ENCODE measurements at places on chromosomes 6 and 20. TPM values are rescaled to one million over a fixed set of nuclear protein-coding genes. Genes with fewer than 3 reads are reported as not detected.

DNA sequence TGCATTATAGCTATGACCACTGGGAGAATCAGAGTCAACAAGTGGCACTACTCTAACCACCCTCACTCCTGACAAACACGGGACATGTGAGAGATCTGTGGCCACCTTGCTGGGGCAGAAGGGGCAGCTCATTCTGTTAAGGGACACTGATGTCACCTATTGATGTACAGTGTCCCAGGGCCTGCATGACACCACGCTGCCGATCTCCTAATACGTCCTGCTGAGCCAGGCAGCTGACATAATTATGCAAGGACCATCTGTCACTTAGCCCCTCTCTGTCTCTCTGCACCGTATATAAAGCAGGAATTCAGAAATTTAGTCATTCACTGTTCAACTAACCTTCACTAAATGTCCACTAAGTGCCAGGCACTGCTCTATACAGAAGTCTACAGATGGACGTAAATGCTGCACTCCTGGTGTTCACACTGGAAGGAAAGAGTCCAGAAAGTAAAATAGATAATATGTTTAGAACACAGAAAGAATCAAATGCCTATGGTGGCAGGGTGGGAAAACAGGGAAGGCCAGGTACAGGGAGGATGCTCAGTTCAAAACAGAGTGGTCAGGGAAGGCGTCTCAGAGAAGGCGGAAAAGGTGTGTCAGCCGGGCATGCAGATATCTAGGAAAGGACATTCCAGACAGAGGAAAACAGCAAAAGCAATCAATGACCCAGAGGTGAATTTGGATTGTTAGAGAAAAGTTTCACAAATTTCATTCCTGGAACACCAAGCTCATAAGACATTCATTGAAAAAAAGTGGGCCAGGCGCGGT lies 173.8 kb downstream of the ZNF217 start:
- DNase-seq: no peak

GRCh38 chr20:63345328-63346100 lies 15.6 kb downstream of the CHRNA4 start:
- DNase-seq: no peak

DNA sequence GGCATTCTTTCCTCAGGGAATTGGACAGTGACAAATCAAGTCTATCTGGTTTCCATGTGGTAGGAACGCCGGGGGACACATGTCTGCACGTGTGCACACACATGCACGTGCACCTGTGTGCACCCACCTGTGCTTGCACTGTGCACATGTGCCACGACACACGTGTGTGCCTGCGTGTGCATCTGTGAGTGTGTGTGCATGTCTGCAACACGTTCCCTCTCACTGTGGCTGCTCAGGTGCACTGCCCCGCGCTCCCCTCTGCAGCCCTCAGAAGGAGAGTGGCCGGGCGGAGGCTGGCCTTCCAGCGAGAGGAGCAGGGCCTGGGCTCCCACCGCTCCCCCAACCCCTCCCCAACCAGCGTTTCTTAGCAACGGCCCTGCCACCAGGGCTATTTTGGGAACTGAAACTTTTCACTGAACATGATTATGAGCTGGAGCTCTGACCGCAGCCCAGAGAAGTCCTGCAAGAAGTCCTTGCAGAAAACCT lies 147.8 kb downstream of the PHACTR3 start:
- DNase-seq: no peak

DNA sequence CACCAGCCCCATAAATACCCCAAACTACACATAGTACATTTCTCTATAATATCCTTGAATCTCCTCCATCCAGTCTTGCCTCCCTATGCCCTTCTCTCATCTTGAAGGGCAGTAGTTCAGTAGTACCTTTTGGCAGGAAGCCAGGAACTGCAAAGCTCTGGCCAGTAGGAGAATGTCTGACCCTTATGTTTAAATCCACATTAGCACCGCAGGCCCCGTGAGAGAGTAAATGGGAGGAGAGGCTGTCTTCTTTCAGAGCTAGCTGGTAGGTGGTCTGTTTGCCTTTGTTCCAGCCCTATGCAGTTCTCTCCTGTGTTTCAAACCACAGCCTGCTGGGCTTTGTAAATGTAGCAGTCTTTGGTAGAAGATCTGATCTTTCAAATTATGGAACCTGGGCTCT lies 690.7 kb downstream of the DOK5 start:
- no peak for DNase-seq

DNA sequence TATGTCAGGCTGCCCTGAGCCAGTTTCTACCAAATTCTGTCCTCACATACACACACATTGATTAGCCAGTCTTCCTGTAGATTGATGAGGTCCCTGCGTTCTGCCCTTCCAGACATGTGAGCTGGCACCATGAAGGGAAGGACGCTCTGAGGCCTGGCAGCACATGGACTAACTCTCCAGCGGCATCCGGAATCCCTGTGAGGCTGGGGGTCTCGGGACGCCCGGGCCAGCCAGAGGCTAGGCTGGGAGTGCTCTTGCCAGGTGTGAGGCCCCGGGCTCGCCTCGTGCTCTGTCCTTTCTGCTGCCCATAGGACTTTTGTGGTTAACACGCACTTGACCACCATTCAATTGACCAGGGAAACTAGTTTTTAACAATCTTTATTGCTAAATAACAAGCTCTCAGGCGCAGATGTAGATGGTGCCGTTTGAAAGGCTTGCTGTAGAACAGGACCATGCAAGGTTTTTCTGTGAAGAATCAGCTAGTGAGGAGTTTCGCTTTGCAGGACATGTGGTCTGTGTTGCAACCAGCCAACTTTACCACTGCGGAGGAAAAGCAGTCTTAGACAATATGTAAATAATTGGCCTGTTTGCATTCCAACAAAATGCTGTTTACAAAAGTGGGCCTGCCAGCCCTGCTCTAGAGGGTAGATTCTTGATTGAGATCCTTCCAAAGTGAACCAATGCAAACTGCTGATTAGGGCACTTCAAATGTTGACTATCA lies 29.3 kb downstream of the FOXF2 start:
- DNase-seq: no peak

DNA sequence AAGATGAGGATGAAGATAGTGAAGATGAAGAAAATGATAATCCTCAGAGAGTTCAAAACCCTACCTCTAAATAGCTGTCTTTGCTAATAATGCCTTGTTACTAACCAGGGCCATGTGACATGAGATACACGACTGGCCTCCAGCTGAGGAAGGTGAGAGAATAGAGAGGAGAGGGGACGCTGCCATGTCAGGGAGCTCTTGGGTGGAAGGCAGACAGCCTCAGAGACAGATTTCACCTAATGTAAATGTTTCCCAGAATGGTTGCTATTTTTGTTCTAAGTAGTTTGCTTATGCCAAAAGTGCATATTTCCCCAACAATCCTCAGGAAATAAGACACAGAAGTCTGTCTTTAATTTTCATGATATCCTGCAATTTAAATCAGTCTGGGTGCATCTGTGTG lies 138.4 kb downstream of the ELOVL4 start:
- no peak for DNase-seq

DNA sequence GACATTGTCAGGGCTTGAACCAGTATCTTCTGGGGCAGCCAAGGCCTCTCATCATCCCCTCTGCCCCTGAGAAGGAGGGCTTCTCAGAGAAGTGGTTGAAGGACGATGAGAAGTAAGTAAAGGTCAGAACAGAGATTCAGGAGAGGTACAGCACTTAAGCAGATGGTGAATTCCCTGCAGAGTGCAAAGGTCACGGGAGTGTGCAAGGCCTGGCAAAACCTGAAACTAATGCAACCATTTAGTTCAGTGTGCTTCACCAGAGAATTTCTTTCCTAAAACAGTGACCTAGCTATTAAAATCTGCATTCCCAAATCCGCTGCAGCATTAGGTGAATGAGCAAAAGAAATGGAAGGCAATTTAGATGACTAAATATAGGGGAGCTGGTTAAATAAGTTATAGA lies 58.4 kb downstream of the TRERF1 start:
- no peak for DNase-seq

- no peak for DNase-seq
Measured at GRCh38 chr6:130269969-130270635, 47.4 kb upstream of the SAMD3 start.

- DNase-seq: no peak
Measured at GRCh38 chr20:48155268-48155667, 370.0 kb upstream of the SULF2 start.

DNA sequence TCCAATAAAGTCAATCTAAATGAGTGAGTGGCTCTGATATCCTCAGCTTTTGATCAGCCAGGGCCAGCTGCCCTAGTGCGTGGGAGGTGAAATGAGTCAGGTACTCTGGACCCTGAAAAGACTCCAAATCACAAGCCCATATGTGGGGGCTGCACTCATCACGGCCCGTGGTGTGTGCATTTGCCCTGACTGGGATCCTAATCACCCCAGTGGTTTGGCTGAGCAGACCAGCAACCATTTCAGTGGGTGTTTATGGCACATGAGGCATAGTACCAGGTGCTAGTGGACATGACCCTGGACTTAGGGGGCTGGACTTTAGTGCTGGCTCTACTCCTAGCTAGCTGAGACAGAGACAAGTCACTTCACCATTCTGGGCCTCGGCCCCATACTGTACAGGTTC lies 39.4 kb downstream of the SCML4 start:
- DNase-seq: no peak

DNA sequence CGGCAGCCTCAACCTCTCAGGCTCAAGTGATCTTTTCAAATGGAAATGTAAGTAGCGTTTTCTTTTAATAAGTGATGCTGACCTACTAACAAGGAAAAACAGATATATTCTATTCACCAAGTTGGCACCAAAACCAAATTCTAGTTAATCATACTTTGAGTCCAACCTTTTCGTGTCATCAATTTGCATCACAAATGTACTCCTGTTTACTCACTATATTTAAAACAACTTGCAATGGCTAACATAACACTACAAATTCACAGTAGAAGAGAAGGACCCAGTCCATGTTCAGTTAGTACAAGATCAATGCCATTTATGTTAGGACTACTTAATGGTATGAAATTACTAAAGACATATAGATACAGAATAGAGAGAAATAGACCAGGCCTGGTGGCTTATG lies 50.0 kb downstream of the MDN1 start:
- no peak for DNase-seq

GRCh38 chr6:13487122-13488014 lies at the start of gene GFOD1:
Gene GFOD1 (minus strand): TSS chr6:13487600. CDS start chr6:13486890, 710 bp downstream.
- peak; percentile 94 for DNase-seq

DNA sequence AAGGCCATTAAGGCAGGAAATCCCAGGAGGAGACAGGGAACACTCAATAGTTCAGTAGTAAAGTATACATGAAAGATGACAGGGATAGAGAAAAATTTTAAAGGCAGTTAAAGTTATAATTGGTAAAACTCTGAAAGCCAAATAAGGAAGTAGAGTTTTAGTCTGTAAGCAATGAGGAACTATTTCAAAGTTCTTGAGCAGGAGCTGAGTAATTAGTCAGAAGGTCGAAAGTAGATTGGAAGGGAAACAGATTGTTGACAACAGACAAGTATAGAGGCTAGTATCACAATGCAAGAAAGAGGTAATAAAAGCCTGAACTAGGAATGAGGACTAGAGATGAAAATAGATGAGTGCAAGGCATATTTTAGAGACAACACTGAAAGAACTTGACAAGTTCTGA lies 150.3 kb downstream of the CDK19 start:
- DNase-seq: no peak

- no peak for DNase-seq
Measured at GRCh38 chr20:17688965-17689364, 6.9 kb upstream of the RRBP1 start.

- no peak for DNase-seq
Measured at GRCh38 chr6:7820288-7820835, 90.2 kb downstream of the TXNDC5 start.

DNA sequence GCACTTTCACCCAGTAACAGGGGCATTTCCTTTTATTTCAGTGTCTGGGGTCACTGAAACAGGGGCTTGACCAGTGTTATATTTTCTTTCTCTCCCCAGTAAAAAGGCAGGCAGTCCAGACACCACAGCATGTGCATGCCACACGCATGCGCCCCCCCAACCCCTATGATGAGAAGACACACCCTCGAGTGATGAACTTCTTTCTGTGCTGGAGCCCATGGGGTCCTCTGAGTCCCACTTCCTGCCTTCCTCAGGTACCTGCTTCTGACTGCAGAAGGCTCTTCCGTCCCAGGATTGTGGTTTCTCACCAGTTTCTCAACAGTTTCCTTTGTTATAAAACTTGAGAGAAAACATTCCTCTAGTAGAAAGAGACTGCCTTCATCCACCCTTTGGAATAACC lies 45.7 kb upstream of the TMEM181 start:
- DNase-seq: no peak

- DNase-seq: no peak
Measured at GRCh38 chr20:45288376-45288775, 18.3 kb upstream of the RBPJL start.

DNA sequence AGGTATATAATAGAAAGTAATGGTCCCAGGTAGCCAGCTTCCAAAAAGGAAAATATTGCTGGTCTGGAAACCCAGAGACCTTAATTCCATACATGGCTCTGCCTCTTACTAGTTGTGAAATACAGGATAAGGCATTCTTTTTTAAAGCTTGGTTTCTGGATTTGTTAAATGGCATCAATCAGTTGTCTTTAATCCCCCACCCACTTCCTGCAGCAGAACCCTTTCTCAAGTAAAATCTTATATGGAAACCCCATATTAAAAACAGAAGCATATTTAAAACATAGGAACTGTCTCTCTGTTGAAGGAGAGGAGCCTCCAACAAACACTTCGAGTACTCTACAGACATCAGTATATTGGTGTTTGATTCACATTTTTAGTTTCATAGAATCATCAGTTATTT lies 6.2 kb upstream of the LCA5 start:
- DNase-seq: no peak

DNA sequence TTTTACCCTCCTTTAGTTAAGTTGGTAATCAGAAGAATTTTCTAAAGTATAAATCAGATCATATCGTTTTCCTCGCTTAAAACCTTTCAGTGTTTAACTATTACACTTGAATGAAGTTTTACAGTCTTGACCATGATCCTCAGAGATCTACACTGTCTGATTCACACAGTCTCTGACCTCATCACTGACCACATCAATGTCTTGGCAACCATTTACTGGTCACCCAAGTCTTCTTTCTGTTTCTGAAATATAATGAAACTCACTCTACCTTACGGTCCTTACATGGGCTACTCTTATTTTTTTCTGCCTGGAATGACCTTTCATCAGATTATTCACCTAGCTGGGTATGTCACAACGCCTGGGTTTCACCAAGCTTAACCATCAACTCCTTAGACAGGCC lies 71.4 kb downstream of the ADGB start:
- DNase-seq: no peak

LINC00237 gene
- not detected for total RNA-seq

AFG1L gene
- 5.9 TPM for total RNA-seq

MTFR2 gene
- total RNA-seq: 0.62 TPM

OR2J3 gene
- total RNA-seq: not detected

PDE10A gene
- 3.0 TPM for total RNA-seq

RTN4IP1 gene
- total RNA-seq: 11.4 TPM

EPB41L1 gene
- total RNA-seq: 9.3 TPM

RNF144B gene
- 33.6 TPM for total RNA-seq

SPATS1 gene
- not detected for total RNA-seq

All from psoas muscle (tissue), 8 donors.